A172 (cell line): ENCODE measurements at places on chromosomes 6 and 20. TPM values are rescaled to one million over a fixed set of nuclear protein-coding genes. Genes with fewer than 3 reads are reported as not detected.
A peak's percentile ranks its signal among the peaks of the same experiment; 100 is the strongest.

Gene NNAT
- not detected in 2 replicates for total RNA-seq

Gene C20orf202
- total RNA-seq, result not detected in 2 replicates

Gene HTR1E
- total RNA-seq, result not detected in 2 replicates

Gene NRSN1
- not detected in 2 replicates for total RNA-seq

Gene MCM3
- 163 and 198 TPM in 2 replicates for total RNA-seq

Gene STMND1
- total RNA-seq, result 0.22 TPM in 1 of 2 replicates, not detected in the other

Gene EDN1
- 24.0 and 28.5 TPM in 2 replicates for total RNA-seq

Gene ECT2L
- total RNA-seq, result not detected in 2 replicates

Gene FOXP4
- total RNA-seq, result 3.9 and 5.4 TPM in 2 replicates

Gene KCNB1
- total RNA-seq, result 0.31 and 0.41 TPM in 2 replicates

Gene SLC22A7
- total RNA-seq, result not detected in 2 replicates

GRCh38 chr6:30721198-30722024 is 1.3 kb downstream of the TUBB start:
- DNase-seq, result peak; percentile 73

GRCh38 chr6:15434823-15435380 is 189.0 kb downstream of the JARID2 start:
- no peak for DNase-seq

- DNase-seq, result no peak
Measured at GRCh38 chr20:51788822-51789221, 13.5 kb downstream of the SALL4 start.

DNA sequence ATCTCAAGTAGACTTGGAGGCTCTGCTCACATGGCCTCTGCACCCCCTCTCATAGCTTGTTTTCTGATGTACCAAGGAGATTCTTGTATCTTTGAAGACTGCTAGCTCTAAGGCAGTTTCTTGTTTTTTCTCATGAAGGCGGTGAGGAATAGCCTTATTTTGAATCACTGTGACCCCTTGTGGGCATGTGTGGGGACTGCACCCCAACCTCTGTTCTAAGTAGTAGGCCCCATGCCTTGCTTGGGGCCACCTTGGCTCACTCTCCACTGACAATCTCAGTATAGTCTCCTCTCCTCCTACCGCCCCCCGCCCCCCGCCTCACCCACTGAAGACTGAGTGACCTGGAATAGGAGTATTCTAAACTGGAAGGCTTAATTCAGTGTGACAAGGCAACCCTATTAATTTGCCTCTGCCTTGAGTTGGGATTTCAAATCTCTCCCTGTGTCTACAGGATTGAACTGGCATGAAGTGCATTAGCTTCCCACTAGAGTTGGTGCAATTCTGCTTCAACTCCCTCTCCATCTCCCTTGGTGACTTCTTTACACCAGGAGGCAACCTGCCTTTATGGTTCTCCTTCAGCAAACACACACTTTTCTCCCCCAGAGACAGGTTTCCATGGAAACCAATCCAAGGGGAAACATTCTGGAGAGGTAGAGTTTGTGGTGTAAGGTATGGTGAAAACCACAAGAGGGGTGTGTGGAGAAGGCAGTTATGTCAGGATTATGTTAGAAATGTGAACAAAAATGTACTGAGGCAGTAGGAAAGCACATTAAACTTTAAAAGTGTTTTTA is 75.4 kb upstream of the ECI2 start:
- peak; percentile 61 for DNase-seq

GRCh38 chr20:50713657-50714101 is 17.7 kb upstream of the PARD6B start:
- peak; percentile 48 for DNase-seq

- DNase-seq, result no peak
Measured at GRCh38 chr6:18187701-18188100, 32.5 kb downstream of the KDM1B start.

- DNase-seq, result no peak
Measured at GRCh38 chr6:36525346-36525745, 21.9 kb downstream of the STK38 start.

DNA sequence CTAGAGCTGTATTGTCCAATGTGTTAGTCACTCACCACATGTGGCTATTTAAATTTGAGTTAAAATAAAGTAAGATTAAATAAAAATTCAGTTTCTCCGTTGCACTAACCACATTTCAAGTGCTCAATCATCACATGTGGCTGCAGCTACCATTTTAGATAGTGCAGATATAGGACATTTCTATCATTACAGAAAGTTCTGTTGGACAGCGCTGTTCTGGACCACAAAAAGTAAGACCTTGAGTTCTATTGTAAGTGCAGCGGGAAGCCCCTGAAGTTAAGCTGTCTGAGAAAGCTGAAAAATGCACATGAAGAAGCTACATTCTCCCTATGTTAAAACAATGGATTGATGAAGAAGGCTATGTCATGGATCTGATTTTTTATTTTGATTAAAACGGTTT is 1.1 kb downstream of the ORC3 start:
- no peak for DNase-seq

DNA sequence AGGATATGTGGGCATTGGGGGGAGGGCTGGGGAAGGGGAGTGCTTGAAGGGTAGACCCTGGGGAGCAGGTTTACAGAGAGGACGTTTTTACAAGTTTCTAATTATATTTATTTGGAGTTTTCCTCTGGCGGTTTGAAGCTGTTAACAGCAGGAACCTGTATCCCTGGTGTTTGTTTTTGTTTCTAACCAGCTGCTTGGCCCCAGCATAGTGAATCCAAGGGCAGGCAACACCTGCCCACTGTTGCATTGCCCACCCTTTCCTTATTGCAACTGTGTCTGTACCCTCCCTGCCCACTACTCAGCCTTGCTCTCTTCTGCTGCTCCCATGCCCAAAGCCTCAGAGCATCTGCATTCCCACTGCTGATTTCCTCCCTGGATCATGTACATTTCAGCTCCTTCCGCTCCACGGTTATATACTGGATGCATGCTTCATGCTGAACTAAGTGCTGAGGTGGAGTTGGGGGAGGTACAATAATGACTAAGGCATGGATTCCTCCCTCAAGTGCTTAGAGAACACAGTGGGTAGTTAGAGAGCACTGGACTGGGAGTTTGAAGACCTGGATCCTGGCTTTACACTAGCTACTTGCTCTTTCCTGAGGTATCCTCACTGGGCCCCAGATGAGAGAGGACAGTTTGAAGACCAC is 6.0 kb downstream of the SCUBE3 start:
- no peak for DNase-seq

GRCh38 chr6:163733061-163733460 is 318.5 kb downstream of the QKI start:
- DNase-seq, result no peak

GRCh38 chr6:127515794-127516661 is 3.1 kb downstream of the MTCL3 start:
- DNase-seq, result peak; percentile 54

DNA sequence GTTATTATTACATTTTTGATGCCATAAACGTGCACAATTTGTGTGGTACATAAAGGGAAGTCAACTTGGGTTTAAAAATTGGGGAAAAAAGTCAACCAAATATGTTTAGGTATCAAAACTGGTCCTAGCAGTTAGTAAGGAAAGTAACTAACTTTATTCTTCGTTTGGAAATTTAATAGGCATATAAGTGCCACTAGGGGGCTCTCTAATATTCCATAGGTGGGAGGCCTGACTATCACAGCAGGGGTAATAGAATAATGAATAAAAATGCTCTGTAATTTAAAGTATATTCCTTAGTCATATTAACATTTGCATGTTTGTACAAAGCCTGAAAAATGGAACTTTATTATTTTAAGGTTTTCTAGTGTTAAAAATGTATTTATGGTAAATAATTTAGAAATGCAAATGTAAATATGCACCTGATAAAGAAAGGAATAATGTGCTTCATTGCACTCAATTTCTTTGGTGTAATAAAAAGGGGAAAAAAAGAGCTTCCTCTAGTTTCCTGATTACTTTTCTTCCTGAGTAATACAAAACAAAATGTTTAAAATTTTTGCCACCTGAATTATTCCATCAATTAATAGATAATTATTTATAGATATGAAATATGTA is 125.7 kb upstream of the HDAC2 start:
- DNase-seq, result peak; percentile 19

DNA sequence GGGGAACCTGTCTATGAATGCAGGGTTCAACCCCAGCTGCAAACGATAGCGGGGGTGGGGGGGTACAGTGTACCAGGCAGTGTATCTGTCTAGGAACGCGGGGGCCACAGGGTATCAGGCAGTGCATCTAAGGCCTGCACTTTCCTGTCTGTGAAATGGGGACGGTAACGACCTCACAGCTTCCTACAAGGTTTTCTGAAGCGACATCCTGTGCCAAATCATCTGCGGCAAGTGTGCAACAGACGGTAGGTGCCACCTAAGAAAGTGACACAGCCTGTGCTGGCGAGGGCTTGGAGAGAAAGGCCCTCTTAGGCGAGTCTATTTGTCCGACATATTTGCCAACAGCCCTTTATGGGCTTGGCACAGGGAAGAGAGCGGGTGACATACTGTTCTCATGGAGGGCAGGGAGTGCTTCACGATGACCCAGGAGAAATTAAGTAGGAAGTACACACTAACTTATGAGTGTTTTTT is 3.8 kb downstream of the DIDO1 start:
- DNase-seq, result no peak

- no peak for DNase-seq
Measured at GRCh38 chr20:48267860-48268633, 482.8 kb upstream of the SULF2 start.
